ENCODE measurements at places on chromosomes 12 and 14. TPM values are rescaled to one million over a fixed set of nuclear protein-coding genes. Genes with fewer than 3 reads are reported as not detected.
A peak's percentile ranks its signal among the peaks of the same experiment; 100 is the strongest.

The ANKRD33 gene
- total RNA-seq = under 0.01 TPM

The CEP170B gene
- 10.3 TPM for total RNA-seq

The LUM gene
- 217 TPM for total RNA-seq

The NAB2 gene
- 62.7 TPM for total RNA-seq

The DLK1 gene
- not detected for total RNA-seq

The LDHB gene
- 628 TPM for total RNA-seq

The KCNJ8 gene
- 7.4 TPM for total RNA-seq

DNA sequence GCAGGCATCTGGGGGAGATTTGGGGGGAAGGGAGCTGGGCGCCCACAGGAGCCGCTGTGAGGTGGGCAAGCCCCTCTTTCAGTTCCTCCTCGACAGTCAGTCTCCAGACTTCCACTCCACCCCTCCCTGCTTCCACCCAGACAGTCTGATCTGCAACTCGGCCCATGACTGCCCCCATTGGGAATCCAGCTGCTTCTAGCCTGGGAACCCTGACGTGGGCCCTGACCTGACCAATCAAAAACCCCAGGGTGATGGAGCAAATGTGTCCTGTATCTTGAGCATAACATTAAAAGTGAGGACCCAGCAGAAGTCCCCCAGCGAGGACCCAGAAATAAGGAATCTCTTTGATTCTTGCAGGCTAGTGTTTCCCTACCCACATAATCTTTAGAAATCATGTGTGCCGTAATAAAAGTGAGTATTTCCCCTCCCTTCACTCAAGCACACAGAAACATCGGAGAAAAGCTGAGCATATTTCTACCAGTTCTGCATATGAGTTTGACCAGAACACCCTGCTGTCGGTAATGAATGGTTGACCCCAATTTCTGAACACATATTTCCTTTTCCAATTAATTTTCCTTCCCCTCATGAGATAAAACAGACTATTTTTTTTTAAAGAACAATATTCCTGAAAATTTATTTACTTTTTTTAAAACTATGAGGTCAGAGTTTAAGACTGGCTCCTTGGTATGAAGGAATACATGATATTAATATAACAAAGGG is 6.4 kb downstream of the SSH1 start:
- H3K27me3 ChIP-seq = no peaks in the 10 kb centered on the region
- peaks cover 43% of the 10 kb centered on the region for H3K4me1 ChIP-seq
- H3K27ac ChIP-seq = peak overlapping the region; percentile 100
- DNase-seq = peak; percentile 85
- peaks cover 22% of the 10 kb centered on the region for H3K36me3 ChIP-seq
- H3K4me3 ChIP-seq = no peak overlapping the region

DNA sequence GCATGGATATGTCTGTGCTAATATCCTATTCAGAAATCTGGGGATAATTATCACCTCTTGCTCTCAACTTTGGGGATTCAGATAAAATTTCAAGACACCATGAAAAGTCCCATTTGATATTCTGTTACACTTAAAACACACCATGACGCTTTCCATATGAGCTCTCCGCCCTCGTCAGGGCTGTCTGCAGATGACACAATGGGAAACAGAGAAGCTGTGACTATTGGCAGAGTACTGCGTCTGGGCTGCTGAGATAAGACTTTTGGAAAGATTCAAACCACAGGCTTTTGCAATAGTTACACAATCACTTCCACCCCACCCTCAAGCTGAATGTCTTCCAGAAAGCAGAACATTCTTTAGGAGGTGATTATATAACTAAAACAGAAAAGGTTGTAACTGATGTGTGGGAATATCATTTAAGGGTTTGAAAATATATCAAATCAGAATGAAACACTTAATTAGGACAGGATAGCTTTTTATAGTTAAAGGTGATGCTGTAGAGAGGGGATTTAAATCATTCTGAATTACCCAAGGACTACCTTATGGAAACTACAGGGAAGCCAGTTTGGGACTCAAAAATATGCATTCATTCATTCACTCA is 75.3 kb upstream of the TMPO start:
- no peak overlapping the region for H3K4me3 ChIP-seq
- H3K36me3 ChIP-seq = no peaks in the 10 kb centered on the region
- peak; percentile 98 for DNase-seq
- H3K27me3 ChIP-seq = no peaks in the 10 kb centered on the region
- H3K27ac ChIP-seq = no peak overlapping the region

DNA sequence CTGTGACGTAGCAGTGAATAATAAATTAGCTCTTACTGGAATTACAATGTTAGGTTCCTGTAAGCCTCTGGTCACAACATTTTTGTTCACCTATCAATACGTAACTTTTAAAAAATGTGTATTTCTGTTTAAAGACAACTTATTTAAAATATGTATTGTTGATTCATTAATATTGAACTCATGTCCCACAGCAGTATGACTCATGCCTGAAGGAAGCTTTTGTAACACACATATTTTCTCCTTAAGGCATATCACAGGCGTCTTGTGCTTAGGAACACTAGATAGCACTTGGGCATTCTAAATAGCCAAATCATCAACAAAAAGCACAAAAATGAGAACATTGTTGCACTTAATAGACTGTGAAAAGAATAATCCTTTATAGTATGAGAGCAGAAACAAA is 92.5 kb downstream of the GPHN start:
- H3K4me3 ChIP-seq = no peak overlapping the region
- H3K4me1 ChIP-seq = no peaks in the 10 kb centered on the region
- no peaks in the 10 kb centered on the region for H3K36me3 ChIP-seq
- H3K27me3 ChIP-seq = no peaks in the 10 kb centered on the region

DNA sequence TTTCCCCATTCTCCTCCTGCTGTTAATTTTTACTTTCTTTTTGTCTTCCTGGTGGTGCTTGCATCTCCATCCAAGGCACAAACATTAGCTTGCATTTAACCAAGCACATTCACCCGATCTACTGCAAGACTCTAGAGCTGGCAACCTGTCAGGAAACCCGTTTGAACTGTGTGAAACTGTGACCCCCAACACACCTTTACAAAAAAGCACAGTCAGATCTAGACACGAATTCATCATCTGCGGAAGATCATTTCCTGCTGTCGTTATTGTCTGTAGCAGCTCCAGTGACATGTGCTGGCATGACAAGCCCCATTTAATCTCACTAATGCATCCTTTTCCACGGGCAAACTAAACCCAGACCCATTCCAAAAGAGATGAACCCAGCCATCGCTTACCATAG is 340.5 kb downstream of the VRK1 start:
- H3K36me3 ChIP-seq = no peaks in the 10 kb centered on the region
- DNase-seq = no peak
- no peaks in the 10 kb centered on the region for H3K27me3 ChIP-seq
- no peak overlapping the region for H3K4me3 ChIP-seq
- H3K27ac ChIP-seq = no peak overlapping the region

- peaks cover 3% of the 10 kb centered on the region for H3K4me1 ChIP-seq
- H3K27ac ChIP-seq = peak overlapping the region; percentile 19
- no peaks in the 10 kb centered on the region for H3K27me3 ChIP-seq
- DNase-seq = peak; percentile 70
- H3K36me3 ChIP-seq = peaks cover 2% of the 10 kb centered on the region
Observed at GRCh38 chr12:64687816-64688215, 71.4 kb downstream of the GNS start.

GRCh38 chr12:56081393-56082347 is 1.7 kb downstream of the ERBB3 start:
- H3K36me3 ChIP-seq = no peaks in the 10 kb centered on the region
- no peak for DNase-seq
- H3K27ac ChIP-seq = no peak overlapping the region
- no peaks in the 10 kb centered on the region for H3K4me1 ChIP-seq
- no peak overlapping the region for H3K4me3 ChIP-seq
- H3K27me3 ChIP-seq = peaks cover 26% of the 10 kb centered on the region

- no peak overlapping the region for H3K27ac ChIP-seq
- H3K4me3 ChIP-seq = no peak overlapping the region
- no peaks in the 10 kb centered on the region for H3K36me3 ChIP-seq
- no peak for DNase-seq
- no peaks in the 10 kb centered on the region for H3K4me1 ChIP-seq
- peaks cover 3% of the 10 kb centered on the region for H3K27me3 ChIP-seq
Observed at GRCh38 chr14:103997391-103997790, 55.1 kb upstream of the RD3L start.

GRCh38 chr12:24948420-24948756 is 513 bp downstream of the BCAT1 start:
- H3K36me3 ChIP-seq = no peaks in the 10 kb centered on the region
- peak overlapping the region; percentile 53 for H3K4me3 ChIP-seq
- peak overlapping the region; percentile 71 for H3K27ac ChIP-seq
- H3K4me1 ChIP-seq = peaks cover 3% of the 10 kb centered on the region
- no peaks in the 10 kb centered on the region for H3K27me3 ChIP-seq
- peak; percentile 61 for DNase-seq

DNA sequence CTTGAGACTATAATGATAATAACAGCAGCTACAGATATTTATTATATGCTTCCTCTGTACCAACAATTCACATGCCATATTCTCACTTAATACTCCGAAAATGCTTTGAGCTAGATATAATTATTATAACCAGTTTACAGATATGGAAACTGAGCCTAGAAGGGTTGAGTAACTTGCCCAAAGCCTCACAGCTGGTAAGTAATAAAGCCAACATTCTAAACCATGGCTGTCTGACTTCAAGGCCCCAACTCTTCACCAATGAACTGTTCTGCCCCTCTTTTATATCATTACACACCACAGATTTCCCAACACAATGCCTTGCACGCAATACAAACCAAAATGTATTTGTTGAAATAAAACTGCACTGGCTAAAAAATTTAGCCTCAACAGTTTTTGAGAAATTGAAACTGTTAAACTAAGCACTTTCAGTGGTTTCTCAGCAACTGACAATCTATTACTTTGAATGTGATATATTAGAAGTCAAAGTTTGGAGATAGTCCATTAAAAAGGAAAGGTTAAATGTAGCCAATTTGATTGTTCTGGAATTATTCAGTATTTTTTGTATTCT is 222.5 kb upstream of the ARHGAP5 start:
- no peak overlapping the region for H3K4me3 ChIP-seq
- H3K27ac ChIP-seq = no peak overlapping the region
- H3K4me1 ChIP-seq = no peaks in the 10 kb centered on the region
- H3K36me3 ChIP-seq = no peaks in the 10 kb centered on the region
- H3K27me3 ChIP-seq = no peaks in the 10 kb centered on the region

- H3K27ac ChIP-seq = no peak overlapping the region
- H3K4me1 ChIP-seq = no peaks in the 10 kb centered on the region
- peaks cover 10% of the 10 kb centered on the region for H3K27me3 ChIP-seq
- H3K36me3 ChIP-seq = no peaks in the 10 kb centered on the region
Observed at GRCh38 chr14:22434030-22434429, 155.0 kb downstream of the DAD1 start.

DNA sequence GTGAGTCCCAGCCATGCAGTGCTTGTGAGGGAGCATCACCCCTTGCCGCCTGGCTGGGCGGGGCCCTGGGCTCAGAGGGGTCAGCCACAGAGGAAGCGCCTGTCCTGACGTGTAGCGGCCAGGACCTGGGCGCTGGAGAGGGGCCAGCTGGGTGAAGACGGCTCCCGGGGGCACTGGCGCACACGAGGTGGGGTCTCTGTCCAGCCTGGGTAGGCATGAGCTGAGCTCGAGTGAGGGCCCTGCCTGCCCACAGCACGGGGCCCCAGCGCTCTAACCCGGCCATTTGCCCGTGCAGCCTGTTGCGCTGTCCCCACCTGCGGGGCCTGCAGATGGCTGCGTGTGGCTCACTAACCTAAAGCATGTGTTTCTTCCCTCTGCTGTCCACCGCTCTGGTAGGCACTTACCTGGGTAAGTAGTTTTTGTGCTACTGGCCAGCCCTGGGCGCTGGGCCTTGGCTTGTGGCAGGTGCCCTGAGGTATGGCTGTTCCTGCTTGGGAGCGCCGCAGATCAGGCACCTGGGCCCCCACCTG is 6.6 kb upstream of the CRIP2 start:
- peaks cover 14% of the 10 kb centered on the region for H3K4me1 ChIP-seq
- no peak overlapping the region for H3K27ac ChIP-seq
- no peaks in the 10 kb centered on the region for H3K27me3 ChIP-seq
- no peak overlapping the region for H3K4me3 ChIP-seq

Measured in fibroblast of lung (primary cell).